ENCODE measurements at places on chromosomes 5 and 9.
A peak's percentile ranks its signal among the peaks of the same experiment; 100 is the strongest.

DNA sequence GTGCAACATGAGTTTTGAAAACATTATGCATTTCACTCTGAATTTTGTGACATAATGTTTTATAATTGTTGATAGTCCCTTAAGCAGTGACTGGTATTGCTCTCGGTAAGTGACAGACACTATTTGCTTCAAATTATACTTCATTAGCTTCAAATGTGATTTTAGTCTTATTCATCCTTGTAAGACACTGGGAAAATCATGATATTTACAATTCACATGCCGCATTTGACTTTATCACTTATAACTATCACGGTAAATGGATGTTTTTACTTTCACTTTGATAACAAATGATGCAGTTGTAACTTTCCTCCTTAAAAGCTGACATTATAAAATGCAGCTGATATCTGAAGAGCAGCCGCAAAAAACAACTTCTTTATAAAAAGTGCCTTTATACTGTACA lies 44.1 kb upstream of the ITGA2 start:
- no peak for DNase-seq

DNA sequence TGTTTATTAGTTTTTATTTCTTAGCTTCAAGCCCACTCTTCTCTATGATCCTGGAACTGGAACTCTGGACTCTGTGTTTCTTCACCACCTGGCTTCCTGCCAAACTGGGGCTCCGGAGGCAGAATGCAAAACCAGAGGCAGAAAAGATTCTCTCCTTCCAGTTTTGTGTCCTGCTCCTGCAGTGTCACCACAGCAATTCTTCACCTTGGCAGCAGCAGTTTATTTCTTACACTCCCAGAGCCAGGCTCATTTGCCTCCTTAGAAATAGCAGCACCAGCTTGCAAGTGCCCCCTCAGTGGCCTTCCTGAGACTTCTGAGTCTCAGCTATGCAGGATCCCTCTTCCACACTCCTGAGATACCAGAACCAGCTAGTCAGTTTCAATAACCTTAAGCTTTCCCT lies 26.7 kb upstream of the CAMK4 start:
- DNase-seq, result no peak

- DNase-seq, result no peak
Observed at GRCh38 chr5:93596676-93597490, 13.9 kb downstream of the NR2F1 start.

- DNase-seq, result no peak
Observed at GRCh38 chr9:14538526-14538925, 154.7 kb downstream of the ZDHHC21 start.

DNA sequence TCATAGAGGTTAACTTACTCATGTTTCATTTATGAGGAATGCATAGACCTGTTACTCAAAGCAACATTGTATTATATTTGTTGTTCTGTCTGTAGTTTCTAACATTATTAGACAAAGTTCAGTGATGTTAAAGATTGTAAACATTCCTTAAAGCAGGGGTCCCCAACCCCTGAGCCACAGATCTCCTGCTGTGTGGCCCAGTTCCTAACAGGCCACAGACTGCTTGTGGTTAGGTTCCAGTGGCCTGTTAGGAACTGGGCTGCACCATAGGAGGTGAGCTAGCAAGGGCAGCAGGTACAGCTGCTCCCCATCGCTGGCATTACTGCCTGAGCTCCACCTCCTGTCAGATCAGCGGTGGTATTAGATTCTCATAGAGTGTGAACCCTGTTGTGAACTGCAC lies 181.1 kb downstream of the KDM4C start:
- no peak for DNase-seq

DNA sequence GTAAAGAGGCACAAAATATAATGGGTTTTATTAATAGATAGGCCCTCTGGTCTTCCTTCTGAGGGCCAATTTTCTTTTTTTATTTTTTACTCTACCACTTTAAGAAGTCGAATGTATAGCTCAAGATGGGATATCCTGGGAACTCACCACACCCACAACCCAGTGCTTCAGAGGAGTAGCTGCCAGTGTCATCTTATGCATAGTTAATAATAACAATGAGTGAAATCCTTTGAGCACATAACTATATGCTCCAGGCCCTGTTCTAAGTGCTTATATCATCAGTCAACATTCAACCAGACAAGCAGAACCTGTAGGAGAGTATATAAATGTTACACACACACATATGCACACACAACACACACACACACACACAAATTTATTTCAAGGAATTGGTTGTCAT lies 150.3 kb upstream of the ACTBL2 start:
- DNase-seq, result no peak

DNA sequence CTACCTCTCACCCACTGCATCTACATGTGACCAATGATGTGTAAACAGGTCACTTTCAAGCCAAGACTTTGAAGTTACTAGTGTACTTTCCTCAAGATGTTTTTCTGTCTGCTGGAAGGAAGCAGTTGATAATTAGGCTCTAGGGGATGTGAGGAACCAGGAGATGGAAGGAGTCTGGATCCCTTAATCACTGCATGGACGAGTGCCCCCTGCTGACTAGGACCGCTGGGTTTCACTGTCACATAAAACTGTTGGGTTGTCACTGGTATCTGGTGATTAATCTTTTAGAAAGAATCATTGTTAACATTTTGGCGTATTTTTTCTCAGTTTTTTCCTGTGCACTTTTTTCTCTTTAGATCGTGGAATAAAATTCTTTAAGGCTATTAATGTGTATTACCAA lies 79.5 kb downstream of the SREK1 start:
- DNase-seq, result peak; percentile 20

DNA sequence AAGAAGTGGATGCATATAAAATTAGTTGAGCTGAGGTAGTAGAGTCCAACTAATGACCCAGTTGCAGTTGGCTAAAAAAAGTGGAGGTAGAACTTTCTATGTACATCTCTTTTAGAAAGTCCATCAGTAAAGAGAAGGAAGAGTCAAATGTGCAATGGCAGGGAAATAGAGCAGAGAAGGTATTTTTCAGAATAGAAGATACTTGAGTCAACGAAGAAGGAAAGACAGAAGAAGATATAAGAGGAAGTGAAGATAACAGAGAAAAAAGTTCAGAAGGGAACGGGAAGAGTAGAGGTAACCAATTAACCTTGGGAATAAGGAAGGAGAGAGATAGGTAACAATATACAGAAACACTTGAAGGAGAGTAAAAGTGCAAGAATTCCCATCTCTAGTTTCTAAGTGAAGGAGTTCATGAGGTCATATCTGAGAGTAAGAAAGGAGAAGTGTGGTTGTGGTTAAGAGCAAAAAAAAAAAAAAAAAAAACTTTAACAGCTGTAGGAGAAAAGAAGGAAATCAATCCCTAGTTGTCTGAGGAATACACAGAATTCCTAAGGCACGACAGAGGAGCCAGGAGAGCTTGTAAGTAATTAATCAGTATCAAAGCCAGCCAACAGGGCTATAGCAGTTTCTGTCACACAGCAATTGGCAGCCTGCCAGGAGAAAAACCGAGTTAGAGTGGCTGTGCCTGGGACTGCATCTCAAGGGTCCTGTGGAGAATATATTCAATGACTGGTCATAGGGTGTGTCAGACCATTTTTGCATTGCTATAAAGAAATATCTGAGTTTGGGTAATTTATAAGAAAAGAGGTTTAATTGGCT lies 61.0 kb downstream of the ARL15 start:
- no peak for DNase-seq

DNA sequence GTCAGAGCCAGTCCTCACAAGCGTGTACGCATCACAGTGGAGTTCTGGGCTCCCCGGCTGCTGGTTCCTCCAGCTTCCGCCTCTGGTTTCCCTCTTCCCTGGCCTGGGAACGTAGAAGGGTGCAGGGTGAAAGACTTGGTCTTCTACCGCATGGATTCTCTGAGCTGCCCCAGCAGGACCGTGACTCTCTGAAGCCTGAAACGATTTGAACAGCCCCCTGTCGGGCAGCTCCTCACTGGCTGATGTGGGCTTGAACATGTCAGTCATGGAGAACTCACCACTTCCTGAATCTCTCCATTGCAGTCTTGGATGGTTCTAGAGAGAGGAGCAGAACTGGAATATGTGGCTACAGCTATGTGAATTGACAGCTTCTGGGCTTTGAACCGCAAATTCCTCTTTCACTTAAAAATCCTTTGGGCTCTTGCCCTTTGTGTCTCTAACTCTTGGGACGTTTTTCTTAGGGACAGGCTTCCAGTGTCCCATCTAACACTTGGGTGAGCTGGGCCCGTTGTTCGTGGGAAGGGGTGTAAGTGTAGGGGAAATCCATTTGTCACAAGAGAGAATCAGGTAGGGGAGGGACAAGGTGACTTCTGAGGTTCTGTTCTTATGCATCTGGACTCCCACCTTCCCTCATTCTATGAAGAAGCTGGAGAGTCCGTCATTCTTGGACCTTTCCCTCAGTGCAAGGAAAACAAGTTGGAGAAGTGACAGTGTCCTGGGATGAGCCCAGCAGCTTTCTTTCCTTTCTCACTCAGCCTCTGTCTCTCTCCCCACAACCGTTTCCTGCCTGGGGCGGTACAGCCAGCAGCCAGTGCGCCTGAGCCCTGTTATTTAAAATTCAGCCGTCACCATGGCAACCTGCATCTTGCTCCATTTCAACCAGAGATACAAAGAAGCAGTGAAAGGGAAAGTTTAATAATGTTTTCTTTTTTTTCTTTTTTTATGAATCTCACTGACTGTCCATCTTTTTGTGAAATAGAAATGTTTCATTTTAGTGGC lies 84.7 kb downstream of the PTTG1 start:
- DNase-seq, result peak; percentile 23

GRCh38 chr9:113593682-113594281 lies 130.3 kb downstream of the RGS3 start:
- DNase-seq, result peak; percentile 87

- DNase-seq, result no peak
Observed at GRCh38 chr9:34655394-34655793, 3.4 kb downstream of the IL11RA start.

DNA sequence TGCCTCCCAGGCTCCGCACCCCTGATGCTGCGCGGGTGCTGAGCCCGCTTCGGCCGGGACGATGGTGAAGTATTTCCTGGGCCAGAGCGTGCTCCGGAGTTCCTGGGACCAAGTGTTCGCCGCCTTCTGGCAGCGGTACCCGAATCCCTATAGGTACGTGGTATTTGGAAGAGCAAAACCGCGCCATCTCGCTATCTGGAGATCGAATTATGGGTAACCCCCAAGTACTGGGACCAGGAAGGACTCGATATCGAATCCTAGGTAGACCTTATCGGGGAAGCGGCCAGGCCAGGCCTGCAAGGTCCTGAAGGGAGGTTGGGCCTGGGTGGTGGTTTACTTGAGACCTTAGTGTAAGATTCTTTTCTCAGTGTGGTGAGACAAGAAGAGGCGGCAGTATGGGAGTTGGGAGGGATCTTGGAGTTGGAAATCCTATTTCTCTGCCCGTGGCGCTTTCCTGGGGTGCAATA lies 359 bp downstream of the PRELID1 start:
- DNase-seq, result no peak

DNA sequence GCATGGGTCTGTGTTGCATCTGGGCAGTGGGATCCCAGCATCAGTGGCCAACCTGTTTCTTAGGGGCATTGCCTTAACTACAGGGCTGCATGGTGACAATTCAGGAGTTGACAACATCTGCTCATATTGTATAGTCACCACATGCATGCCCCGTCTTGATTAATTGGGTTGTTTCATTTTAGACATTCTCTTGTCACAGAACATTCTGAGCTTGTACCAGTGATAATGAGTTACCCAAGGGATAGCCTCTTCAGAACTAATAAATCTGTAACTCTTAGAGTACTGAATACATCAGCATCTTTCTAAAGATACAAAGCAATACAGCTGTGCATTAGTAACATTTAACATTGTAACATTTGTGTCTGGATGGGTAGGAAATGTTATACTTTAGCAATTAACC lies 426.5 kb upstream of the CD180 start:
- no peak for DNase-seq

GRCh38 chr9:38486056-38486615 lies 61.9 kb upstream of the IGFBPL1 start:
- DNase-seq, result no peak

- DNase-seq, result no peak
Observed at GRCh38 chr5:23253621-23254198, 253.7 kb upstream of the PRDM9 start.

GRCh38 chr5:81316571-81316970 lies 15.2 kb downstream of the ZCCHC9 start:
- no peak for DNase-seq

- no peak for DNase-seq
Observed at GRCh38 chr5:58185801-58186200, 274.1 kb downstream of the PLK2 start.

- no peak for DNase-seq
Observed at GRCh38 chr5:15326471-15326870, 173.5 kb upstream of the FBXL7 start.

DNA sequence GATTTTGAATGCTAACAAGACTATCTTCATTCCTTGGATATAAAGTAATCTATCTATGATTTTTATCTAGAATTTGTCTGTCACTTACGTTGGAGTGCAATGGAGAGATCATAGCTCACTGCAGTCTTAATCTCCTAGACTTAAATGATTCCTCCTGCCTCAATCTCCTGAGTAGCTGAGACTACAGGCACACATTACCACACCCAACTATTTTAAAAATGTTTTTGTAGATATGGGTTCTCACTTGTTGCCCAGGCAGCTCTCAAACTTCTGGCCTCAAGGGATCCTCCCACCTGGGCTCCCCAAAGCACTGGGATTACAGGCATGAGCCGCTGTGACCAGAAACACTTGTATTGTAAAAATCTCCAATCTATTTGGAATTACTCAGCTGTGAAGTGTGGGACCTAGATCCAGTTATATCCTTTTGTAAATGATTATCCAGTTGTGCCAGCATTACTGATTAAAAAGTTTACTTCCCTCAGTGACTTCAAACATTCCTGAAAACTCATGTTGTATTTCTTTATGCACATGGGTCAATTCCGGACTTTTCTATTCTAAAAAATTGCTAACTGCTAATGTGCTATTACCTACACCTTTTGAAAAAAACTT lies 1793.8 kb upstream of the WWC1 start:
- DNase-seq, result no peak

DNA sequence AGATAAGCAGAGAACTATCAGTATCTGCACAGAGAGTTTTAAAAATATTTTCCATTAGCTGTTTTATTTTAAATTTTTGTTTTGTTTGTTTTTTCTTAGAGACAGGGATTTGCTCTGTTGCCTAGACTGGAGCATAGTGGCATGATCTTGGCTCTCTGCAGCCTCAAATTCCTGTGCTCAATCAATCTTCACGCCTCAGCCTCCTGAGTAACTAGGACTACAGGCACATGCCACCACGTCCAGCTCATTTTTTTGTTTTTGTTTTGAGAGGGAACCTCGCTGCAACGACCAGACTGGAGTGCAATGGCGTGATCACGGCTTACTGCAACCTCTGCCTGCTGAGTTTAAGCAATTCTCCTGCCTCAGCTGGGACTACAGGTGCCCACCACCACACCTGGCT lies 138.2 kb upstream of the LPAR1 start:
- no peak for DNase-seq

GRCh38 chr9:92746567-92747458 lies 17.8 kb downstream of the BICD2 start:
- no peak for DNase-seq

- no peak for DNase-seq
Observed at GRCh38 chr5:154342963-154343362, 102.8 kb upstream of the SAP30L start.

Data from hippocampal formation (tissue), 2 donors.